ENCODE measurements at places on chromosomes 5 and 9.

DNA sequence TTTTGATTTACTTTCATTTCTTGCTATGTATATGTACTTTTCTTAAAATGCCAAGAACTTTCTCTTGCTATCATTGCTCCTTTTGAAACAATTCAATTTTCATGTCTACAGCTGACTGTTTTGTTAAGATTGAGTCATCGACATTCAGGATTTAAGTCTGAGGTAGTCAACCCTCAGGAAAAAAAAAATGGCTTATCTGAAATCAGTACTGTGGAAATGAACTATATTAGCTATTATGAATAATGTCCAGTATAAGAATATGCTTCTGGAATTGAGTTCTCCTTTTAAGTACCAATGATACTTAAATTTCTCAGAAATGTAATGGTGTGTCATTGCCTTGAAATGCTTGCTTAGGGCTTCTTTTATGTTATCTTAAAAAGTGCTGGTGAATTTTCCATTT lies 37.9 kb downstream of the TNFAIP8 start:
- DNase-seq, result no peak

- no peak for DNase-seq
These were observed 10.1 kb downstream of the TLR4 start for GRCh38 chr9:117714282-117714681.

GRCh38 chr5:164058621-164059020 lies 553.2 kb downstream of the MAT2B start:
- no peak for DNase-seq

DNA sequence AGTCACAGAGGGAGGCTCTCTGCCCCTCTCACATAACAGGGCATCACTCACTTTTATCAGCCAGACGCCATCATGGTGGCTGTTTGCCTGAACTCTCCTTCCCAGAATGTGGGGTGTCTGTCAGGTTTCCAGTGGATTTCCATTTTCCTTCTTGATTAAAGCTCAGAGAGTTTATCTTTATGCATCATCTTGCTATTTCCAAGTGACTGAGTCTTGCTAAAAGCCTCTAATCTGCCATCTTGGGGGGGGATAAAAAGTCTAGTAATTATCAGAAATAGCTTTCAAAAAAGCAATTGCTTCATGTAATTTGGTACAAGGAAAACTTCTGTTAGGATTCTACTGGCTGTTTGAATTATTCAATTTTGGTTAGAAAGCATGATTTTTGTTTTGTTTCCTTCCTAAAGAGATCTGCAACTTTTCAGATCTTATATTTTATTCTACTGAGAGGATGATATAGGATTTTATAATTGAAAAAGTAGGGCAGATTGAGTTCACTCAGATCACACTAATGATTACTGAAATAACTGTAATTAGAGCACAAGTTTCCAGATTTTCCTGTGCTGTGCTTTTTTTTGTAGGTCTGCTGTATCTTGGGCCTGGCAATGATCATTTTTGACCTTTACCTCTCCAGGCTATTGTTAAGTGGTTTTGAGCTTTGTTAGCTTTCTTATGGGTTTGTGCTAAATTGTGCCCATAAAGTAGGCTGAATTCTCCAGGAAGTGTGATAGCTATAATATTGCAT lies 661.5 kb downstream of the TLE4 start:
- no peak for DNase-seq

DNA sequence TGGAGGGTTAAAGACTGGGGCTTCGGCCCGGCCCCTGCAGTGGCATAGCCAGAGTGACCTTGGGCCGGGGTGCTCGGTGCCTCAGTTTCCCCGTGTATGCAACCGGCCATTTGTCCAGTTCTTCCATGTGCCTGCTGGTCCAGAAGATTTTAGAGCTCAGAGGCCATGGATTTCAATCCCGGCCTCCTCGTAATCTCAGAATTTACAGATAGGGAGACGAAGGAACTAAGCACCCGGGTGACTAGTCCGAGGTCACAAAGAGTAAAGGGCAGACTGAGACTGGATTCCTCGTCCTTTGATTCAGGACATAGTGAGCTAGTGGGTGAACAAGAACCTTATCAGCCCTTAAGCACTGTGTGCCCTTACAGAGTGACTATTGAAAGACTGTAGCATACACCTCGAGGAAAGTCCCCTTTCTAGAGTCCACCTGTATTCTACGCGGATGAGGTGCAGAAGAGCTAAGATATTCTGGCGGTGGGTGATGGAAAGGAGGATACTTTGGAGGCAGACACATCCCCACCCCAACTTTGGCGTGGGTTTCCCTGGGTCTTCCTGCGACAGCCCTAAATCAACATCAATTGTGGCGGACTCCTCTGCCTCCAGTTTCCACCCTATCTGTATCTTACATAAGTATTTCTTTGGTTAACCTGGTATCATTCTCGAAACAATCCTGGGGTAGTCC lies 597 bp downstream of the SLC31A1 start:
- no peak for DNase-seq

- DNase-seq, result no peak
These were observed 441.8 kb upstream of the TLE4 start for GRCh38 chr9:79129865-79130480.

GRCh38 chr5:142735323-142736246 lies 34.6 kb upstream of the ARHGAP26 start:
- DNase-seq, result no peak

- DNase-seq, result no peak
These were observed 34.9 kb upstream of the RPS23 start for GRCh38 chr5:82313016-82313415.

GRCh38 chr5:1948663-1949191 lies 66.0 kb upstream of the IRX4 start:
- no peak for DNase-seq

GRCh38 chr5:1998716-1999317 lies 116.1 kb upstream of the IRX4 start:
- no peak for DNase-seq

GRCh38 chr9:129697656-129698253 lies 32.3 kb downstream of the PRRX2 start:
- DNase-seq, result no peak

DNA sequence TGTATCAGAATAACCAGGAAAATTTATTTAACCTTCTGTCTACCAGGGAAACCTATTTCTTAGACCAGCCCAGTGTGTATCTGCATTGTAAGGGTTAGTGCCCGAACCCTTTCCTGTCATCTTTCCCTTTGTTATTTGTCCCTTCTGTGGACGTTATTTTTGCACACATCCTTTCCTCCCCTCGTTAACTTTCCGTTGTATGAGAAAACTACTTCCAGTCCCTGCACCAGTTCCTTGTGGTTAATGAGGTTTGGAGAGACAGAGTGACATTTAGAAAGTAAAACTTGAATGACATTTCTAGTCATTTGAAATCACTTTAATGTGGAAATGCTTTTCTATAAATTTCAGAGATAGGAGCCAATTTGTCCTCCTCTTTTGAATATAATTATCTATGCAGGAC lies 4.3 kb upstream of the IFNB1 start:
- no peak for DNase-seq

- no peak for DNase-seq
These were observed 29.6 kb upstream of the TAF1L start for GRCh38 chr9:32665101-32665500.

GRCh38 chr5:76221311-76221710 lies 138.1 kb downstream of the SV2C start:
- no peak for DNase-seq

DNA sequence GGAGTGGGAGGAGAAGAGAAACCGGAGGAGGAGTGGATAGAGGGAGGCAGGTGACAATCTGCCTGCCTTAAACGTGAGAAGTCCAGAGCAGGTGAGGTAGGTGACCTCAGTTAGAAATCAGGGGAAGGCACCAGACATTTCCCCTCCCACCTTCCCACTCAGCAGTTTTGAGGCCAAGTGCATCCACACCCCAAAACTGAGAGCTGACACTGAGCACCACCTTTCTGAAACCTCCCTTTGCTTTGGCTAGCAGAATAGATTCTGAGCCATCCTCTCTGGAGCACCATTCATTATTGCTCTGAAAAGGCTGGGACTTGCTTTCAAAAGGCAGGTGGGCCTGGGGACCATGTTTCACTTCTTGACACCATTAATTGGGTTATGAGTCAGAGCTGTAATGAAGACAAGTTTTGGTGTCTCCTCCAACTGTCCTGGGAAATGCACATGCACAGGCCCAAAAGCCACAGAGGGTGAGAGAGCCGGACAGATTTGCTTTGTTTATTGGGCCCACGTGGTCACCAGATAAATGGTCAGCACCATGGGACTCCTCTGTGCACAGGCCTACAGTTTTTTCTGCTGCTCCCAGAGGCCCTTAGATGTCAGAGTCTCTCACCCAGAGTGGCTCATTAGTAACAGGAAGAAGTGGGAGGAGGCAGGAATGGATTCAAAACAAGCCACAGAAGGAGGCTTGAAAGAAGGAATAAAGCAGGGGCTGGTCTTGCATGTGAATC lies 314.7 kb downstream of the TLE1 start:
- DNase-seq, result no peak
